ENCODE measurements at places on chromosomes 16 and 17.

GRCh38 chr16:58053682-58054005 lies 28.1 kb downstream of the MMP15 start:
- DNase-seq = no peak

GRCh38 chr17:74354123-74354522 lies 7.5 kb downstream of the BTBD17 start:
- DNase-seq = peak; percentile 13

DNA sequence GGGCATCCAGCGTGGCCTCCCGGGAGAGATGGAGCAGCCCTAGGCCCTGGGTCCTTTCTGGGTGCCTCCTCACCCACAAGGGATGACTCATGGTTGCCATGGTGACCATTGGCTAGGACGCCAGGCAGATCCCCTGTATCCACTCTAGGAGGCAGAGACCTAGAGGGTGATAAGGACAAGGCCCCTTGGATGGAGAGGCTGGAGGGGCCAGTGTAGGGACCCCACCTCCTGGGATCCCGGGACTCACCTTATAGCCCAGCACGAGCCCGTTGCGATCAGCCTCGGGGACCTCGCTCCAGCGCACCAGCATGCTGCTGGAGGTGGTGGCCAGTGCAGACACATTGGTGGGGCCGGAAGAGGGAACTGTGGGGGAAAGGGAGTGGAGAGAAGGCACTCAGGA lies 82.2 kb upstream of the CDC42EP4 start:
- DNase-seq = no peak

DNA sequence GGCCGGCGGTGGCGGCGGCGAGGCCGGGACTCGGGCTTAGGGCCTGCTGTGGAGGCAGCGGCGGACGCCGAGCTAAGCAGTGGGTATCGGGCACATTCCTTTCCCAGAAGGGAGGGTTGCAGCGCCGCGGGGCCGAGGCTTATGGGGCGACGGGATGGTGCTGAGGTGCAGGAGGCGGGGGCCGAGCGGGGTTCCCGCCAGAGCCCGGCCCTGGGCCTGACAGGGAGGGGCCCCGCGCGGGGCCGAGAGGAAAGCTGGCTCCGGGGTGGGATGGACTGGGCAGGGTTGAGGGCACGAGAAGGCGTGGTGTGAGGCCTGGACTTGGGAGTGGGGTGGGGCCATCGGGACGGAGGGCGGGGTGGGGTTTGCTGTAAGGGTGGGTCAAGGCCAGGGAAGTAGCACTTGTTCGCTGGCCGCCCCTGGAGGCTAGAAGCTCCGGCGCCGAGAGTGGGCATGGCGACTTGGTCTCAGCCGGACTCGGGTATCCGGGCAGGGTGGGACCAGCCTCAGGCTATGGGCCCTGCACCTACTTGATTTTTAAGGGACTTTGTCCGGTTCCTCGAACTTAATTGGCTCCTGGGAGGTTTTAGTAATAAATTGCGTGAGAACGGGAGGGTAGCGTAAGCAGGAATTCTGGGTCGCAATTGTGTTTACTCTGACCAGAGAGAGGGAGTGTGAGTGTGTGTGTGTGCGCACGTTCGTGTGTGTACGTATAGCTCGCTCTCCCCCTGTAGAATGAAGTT lies 396 bp downstream of the NFE2L1 start:
- peak; percentile 67 for DNase-seq

- no peak for DNase-seq
Observed at GRCh38 chr16:46920402-46921068, 36.4 kb downstream of the GPT2 start.

GRCh38 chr16:14131774-14132695 lies 60.9 kb downstream of the MRTFB start:
- DNase-seq = no peak

- DNase-seq = peak; percentile 15
Observed at GRCh38 chr17:49861150-49861884, 13.4 kb upstream of the TAC4 start.

DNA sequence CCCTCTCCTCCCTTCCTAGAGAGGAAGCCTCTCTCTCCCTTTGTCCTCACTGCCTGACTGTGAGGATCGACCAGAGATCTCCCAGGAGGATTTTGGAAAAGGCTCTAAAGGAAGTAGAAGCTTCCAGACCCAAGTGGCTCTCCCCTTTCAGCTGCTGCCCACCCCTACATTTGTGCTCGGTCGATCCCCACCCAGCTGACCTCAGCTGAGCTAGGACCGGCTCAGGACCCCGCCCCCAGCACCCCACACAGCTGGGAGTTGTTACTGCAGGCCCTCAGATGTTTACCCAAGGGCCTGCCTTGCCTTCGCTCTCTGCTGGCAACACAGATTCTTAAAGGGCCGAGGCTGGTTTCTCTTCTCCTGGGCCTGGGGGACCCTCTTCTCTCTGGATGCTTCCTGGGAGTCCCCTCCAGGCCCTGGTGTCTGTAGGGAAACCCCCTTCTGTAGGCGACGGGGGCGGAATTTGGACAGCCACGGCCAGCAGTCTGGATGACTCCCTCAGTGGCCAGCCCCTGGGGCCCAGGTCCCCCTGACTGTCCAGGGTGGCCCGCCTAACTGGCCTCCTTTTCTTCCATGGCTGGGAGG lies 26.9 kb upstream of the TIMP2 start:
- no peak for DNase-seq

- DNase-seq = no peak
Observed at GRCh38 chr17:61411261-61412142, 11.9 kb downstream of the TBX2 start.

- DNase-seq = no peak
Observed at GRCh38 chr16:46828292-46828691, 2.7 kb downstream of the C16orf87 start.

GRCh38 chr17:48878920-48879898 lies 13.4 kb upstream of the ATP5MC1 start:
- peak; percentile 30 for DNase-seq

- DNase-seq = no peak
Observed at GRCh38 chr17:47203984-47204721, 5.0 kb upstream of the MYL4 start.

DNA sequence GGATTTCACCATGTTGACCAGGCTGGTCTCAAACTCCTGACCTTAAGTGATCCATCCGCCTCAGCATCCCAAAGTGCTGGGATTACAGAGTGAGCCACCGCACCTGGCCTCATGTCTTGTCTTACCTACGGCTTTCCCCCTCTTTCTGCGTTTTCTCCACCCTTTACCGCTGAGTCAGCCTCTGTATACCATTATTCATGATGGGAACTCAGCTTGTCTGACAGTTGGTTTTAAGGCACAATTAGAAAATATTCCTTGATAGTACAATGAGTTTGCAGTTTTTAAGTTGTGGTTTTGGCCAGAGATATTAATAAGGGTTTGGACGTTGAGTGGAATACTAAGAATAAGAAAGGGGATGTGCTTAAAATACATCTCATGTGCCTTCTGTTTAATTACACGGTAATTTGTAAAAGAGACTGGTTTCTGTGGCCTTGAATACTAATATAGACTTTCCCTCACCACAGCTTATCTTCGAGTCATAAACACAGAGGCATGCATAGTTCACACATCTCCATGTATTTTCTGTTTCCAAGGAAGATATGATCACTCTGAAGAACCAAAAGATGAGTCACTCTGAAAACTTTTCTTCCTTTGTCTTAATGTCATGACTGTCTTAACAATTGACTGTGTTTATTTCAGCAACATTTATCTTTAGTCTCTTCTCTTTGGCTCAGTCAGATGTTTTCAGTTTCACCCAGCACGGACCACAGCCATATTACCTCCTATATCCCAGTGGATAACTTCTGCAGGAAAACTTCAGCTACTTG lies 54.4 kb downstream of the PITPNC1 start:
- no peak for DNase-seq

DNA sequence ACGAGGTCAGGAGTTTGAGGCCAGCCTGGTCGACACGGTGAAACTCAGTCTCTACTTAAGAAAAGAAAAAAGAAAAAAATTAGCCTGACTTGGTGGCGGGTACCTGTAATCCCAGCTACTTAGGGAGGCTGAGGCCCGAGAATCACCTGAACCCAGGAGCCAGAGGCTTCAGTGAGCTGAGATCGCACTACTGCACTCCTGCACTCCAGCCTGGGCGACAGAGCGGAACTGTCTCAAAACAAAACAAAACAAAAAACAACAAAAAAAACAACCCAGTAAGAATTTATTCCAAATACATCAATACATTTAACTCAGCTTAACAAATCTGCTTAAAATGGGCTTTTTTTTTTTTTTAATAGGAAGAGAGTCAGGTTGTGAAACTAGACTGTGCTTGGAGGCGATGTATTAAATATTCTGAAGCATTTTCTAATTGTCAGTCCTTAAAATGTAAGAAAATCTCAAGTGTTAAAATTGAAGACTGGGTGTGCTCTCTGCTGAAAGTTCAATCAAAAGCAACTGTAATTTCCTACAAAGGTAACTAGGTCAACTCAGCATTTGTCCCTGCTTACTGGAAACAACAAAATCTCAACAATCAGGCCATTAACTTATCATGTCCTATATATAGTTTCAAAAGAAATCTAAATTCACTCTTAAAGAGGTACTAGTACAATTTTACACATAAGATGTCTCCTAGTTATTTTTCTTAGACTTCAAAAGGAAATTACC lies 23.2 kb downstream of the KANSL1 start:
- DNase-seq = no peak

GRCh38 chr17:68458260-68459036 lies 1.2 kb upstream of the WIPI1 start:
- DNase-seq = no peak

DNA sequence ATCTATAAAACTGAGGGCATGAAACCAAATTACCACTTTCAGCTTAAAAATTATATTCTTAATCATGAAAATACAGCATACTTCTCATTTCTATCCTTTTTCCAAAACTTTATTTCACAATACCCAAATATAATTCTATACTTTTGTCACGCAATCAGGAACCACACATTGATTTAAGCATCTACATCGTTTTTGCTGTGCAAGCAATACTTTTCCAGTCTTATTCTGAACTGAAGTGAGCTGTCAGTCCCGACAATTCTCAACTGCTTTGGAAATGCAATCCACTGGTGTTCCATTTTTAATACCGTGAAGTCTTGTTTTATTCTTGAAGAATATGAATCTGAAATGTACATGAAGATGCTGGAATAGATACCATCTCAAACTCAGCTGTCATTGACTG lies 60.1 kb upstream of the NOL11 start:
- no peak for DNase-seq

DNA sequence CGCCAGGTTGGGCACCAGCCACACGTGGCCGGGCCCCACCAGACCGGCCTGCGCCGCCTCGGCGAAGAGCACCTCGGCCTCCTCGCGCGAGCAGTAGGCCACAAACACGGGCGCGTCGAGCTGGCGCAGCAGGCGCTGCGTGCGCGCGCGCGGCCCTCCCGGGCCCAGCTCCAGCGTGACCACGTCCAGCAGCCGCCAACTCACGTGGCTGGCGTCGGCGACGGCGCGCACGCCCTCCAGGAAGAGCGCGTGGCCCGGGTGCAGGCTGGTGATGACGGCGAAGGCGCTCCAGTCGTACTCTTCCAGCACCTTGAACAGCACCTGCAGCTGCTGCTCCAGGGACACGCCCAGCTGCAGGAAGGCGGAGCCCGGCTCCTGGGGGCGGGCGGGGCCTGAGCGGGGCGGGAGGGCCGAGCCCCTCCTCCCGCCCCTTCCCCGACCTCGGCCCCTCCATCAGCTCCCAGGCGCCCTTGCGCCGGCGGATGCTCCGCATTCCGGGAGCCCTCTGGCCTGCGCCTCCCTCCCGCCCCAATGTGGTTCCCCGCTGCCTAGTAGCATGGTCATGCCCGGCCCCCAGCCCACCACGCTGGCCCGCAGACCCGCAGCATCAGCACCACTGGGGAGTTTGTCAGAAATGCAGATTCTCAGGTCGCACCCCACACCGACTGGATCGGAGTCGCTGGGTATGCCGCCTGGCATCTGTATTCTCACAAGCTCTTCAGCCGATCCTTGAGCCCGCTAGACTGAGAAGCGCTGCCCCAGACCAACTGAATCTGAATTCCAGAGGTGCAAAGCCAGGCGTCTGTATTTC lies 7.2 kb downstream of the GRIN2C start:
- DNase-seq = no peak

DNA sequence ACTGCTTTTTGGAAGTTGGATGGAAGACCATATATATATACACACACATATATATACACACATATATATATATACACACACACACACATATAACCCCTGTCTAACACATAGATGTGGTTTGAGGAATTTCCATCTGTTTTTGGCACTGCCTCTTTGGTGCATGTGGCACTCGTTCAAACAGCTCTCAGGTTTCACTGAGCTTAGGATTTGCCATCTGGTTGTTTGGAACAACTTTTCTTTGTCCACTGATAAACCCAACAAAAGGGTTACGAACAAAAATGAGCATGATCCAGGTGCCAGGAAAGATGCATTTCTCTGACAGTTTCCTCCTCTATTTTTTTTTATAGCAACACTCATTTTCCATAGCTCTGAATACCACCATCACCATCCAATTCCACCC lies 14.6 kb upstream of the KCNJ16 start:
- DNase-seq = no peak

DNA sequence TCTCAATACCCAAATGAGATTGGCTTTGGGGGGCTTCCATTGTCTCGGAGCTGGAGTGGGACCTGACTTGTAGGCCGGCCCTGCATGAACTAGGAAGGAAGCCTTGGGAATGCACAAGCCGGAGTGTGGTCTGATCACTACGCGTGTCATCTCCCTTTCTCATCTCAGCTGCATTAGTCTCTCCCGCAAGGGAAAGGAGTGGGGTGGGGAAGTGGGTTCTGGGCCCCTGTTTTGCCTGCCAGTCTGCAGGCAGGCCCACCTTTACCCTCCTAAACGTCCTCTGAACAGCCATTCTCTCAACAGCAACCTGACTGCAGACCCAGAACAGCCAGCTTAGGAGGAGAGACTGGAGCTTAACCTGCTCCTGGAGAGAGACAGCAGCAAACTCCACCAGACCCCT lies 11.4 kb upstream of the DNAI2 start:
- DNase-seq = no peak

DNA sequence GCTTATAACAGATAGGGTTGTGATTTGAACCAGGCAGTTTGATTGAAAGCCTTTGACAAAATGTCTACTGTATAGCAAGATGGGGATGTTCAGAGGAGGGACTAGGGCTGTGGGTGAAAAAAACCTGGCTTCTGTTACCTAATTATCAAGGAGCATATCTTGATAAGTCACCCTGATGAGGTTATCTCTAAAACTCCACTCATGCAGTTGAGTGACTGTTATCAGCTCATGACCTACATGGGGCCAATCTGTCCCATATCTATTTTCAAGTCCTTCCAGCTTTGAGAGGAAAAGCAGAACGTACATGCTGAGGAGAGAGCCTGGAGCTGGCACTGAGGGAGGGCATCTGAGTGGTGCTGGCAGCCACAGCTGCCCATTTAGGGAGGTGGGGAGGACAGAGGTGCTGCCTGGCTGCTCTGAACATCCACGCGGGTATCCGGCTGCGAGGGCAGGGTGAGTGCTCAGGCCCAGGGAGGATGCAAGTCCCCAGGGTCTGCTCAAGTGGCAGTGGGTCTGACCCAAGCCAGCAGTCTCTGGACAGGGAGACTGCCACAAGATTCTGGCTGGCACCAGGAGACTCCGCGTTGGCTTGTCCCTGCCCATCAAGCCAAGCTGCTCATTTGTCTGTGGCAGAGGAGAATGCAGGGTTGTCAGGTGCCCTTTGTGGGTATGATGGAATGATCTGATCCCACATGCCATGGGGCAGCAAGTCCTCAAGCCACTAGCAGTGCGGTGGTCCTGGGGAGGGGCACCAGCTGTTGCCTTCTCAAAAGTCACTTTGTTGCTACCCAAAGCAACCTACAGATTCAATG lies 29.2 kb downstream of the ATPAF2 start:
- no peak for DNase-seq

All from substantia nigra (tissue), 51 donors.